Effector CD4-positive, alpha-beta T cell (primary cell): ENCODE measurements at places on chromosomes 4 and X.

- DNase-seq, result peak; percentile 18
Measured at GRCh38 chrX:69387567-69388487, 116.3 kb upstream of the NALF2 start.

DNA sequence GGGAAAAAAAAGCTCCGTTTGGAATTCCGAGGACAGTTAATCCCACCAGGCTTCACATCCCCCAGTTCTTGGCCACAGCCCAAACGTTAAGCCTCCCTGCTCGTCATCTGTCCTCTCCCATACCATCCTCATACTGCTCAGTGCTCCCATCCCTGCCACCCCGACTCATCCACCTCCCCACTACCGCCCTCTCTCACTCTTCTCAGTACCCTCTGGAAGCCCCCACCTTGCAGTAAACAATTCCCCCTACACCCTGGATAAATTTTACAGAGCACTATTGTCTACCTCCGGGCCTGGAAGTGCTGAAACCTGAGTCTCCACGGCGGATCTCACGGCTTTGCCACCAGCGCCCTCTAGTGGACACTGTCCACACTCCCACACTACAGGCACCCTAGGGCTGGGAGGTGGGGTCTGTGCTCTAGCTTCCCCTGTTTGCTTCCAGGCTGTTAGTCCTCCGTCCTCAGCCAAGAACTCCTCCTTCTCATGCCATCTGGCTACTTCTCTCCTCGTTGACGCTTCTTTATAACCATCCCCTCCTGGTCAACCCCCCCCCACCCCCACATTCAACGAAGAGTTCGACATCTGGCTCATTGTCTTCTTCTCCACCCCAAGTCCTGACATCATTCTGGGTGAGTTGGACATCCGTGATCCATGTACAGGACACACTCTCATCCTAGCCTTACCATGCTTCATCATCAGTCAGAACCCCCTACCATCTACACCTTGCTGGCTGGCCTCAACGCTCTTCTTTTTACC lies 54.5 kb downstream of the RTL9 start:
- DNase-seq, result peak; percentile 63

- DNase-seq, result no peak
Measured at GRCh38 chrX:130878350-130879341, 24.4 kb downstream of the ENOX2 start.

- no peak for DNase-seq
Measured at GRCh38 chrX:24920769-24921168, 95.0 kb downstream of the ARX start.

GRCh38 chr4:152605641-152606335 lies 69.9 kb upstream of the FBXW7 start:
- no peak for DNase-seq

- DNase-seq, result no peak
Measured at GRCh38 chr4:135144498-135144897, 942.9 kb upstream of the PABPC4L start.
